ENCODE measurements at places on chromosomes 2 and 18.

DNA sequence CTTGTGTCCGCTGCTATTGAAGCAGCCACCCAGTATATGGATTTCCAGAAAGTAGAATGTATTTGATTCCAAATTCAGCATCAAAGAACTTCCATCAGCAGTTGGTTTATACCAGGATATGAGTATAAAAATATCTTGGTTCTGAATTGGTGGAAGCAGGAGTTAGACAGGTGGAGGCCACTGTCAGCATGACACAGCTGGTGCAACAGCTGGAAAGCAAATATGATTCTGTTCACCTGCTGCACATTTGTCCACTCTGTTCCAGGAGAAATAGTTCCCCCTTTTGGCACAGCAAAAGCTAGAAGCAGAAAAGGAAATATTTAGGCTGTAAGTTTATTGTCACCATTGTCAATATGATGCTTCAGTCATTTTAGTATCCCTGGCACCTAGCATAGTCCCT lies 41.2 kb downstream of the KIAA2012 start:
- no peaks in the 10 kb centered on the region for H3K4me1 ChIP-seq
- H3K27me3 ChIP-seq: no peaks in the 10 kb centered on the region
- no peak overlapping the region for H3K27ac ChIP-seq
- DNase-seq: no peak

GRCh38 chr2:162369551-162369950 lies 25.6 kb downstream of the GCA start:
- no peaks in the 10 kb centered on the region for H3K4me1 ChIP-seq
- no peaks in the 10 kb centered on the region for H3K36me3 ChIP-seq
- no peaks in the 10 kb centered on the region for H3K27me3 ChIP-seq
- no peak overlapping the region for H3K27ac ChIP-seq
- no peak overlapping the region for H3K4me3 ChIP-seq

DNA sequence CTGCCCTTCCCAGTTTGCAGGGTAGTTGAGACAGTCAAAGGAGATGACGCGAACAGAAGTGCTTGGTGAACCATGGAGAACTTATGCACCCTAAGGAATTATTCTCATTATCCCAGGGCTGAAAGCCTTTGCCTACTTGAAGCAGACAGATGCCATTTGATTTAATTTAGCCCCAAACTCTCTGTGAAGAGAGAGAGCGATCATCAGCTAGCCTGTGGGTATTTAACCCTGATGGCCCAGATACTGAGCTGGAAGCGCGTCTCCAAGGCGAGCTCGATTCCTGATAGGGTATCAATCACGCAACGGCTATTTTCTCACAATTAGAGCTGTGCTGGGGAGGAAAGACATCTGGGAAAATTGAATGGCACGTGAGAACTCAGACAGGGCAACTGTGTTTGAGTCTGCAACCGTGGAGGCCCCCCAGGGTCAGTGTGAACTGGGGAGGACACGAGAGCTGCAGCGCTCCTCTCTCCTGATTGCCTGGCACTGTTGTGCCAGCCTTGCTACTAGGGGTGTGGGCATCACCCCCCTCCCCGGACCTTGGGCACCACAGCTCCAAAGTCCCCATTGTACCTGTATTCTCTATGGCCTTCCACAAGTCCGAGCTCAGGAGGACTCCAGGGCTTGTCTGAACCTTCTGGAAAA lies 73.2 kb downstream of the CAPN13 start:
- no peak overlapping the region for H3K4me3 ChIP-seq
- DNase-seq: no peak
- H3K36me3 ChIP-seq: no peaks in the 10 kb centered on the region
- H3K27ac ChIP-seq: no peak overlapping the region
- no peaks in the 10 kb centered on the region for H3K27me3 ChIP-seq

DNA sequence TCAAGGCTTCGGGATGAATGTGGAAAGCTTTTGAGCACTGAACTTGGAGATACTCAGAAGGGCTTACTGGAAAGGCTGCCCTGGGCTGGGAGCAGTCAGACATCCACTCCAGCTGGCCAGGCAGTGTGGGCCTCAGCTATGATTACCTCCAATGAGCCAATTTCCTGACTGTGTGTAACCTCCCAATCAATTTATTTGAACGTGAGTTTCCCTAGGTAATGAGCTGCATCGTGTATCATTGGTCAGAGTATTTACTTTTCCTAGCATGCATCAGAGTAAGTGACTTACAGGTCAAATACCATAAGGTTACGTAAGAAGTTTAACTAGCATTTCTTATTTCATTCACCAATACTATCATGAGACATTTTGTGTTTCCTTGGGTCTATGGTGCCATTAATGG lies 11.0 kb upstream of the CTAGE1 start:
- H3K27ac ChIP-seq: no peak overlapping the region
- no peak for DNase-seq
- peaks cover 3% of the 10 kb centered on the region for H3K4me1 ChIP-seq
- H3K36me3 ChIP-seq: no peaks in the 10 kb centered on the region

GRCh38 chr2:200667413-200667812 lies 81.6 kb downstream of the AOX1 start:
- no peak overlapping the region for H3K4me3 ChIP-seq
- no peak overlapping the region for H3K27ac ChIP-seq
- H3K36me3 ChIP-seq: no peaks in the 10 kb centered on the region
- H3K27me3 ChIP-seq: no peaks in the 10 kb centered on the region

- H3K27me3 ChIP-seq: no peaks in the 10 kb centered on the region
- no peak for DNase-seq
- no peaks in the 10 kb centered on the region for H3K4me1 ChIP-seq
- no peak overlapping the region for H3K27ac ChIP-seq
Measured at GRCh38 chr18:27966881-27967280, 210.0 kb downstream of the CDH2 start.

DNA sequence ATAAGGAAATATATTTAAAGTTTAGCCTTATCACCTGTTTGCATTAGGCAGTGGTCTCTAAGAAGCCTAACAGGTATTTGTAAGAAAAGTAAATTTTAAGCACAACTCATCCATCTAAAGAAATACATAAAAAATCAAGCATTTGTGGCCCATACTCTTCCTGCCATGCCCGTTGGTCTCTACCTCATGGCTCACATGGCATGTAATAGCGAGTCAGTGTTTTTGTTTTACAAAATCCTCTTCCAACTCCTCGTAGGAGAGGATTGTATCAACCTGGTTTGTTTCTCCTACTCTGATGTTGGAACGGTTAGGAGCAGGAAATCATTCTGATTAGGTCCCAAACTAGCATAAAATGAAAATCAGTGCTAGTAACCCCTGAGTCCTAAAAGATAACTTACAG lies 91.8 kb downstream of the FMNL2 start:
- no peak overlapping the region for H3K4me3 ChIP-seq
- H3K36me3 ChIP-seq: no peaks in the 10 kb centered on the region
- no peak for DNase-seq
- H3K4me1 ChIP-seq: no peaks in the 10 kb centered on the region

DNA sequence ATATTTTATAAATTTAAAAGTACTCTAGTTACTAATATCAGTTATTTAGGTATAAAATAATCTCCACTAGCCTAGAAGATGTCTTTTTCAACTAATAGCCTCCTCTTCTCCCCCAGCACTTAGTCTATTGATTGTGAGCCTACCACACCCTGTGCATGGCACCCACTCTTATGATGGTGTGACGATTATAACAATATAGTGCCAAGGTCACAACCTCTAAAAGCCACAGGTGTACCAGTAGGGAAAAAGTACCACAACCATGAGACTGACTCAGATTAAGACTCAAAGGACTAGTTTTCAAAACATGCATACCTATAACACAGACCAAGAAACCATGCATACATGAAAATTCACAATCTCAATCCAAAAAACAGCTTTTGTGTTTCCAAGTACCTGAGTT lies 27.6 kb downstream of the THADA start:
- no peak overlapping the region for H3K4me3 ChIP-seq
- no peaks in the 10 kb centered on the region for H3K27me3 ChIP-seq
- no peaks in the 10 kb centered on the region for H3K4me1 ChIP-seq
- peaks cover 29% of the 10 kb centered on the region for H3K36me3 ChIP-seq
- no peak for DNase-seq
